Activated T-helper 2 cell treated with anti-CD3 and anti-CD28 coated beads, Interferon-gamma antibody, Interleukin-2, Interleukin-4, amounts not matched to agents 10 μg/mL and 5 μg/mL and 100 μg/mL, durations not matched to agents 14 hours and 24 hours and 36 hours (primary cell): ENCODE measurements at places on chromosomes 1 and 21.

GRCh38 chr21:39776589-39776988, 31.6 kb downstream of the IGSF5 start:
- H3K4me1 ChIP-seq, result no peaks in the 10 kb centered on the region
- H3K27ac ChIP-seq, result no peak overlapping the region
- DNase-seq, result no peak
- no peaks in the 10 kb centered on the region for H3K27me3 ChIP-seq
- H3K36me3 ChIP-seq, result no peaks in the 10 kb centered on the region
- no peak overlapping the region for H3K4me3 ChIP-seq

- no peak overlapping the region for H3K4me3 ChIP-seq
- no peaks in the 10 kb centered on the region for H3K27me3 ChIP-seq
- H3K27ac ChIP-seq, result no peak overlapping the region
- DNase-seq, result no peak
- peaks cover 15% of the 10 kb centered on the region for H3K4me1 ChIP-seq
- H3K36me3 ChIP-seq, result peaks cover 71% of the 10 kb centered on the region
Measured at GRCh38 chr1:224408294-224408590, 26.4 kb downstream of the WDR26 start.

DNA sequence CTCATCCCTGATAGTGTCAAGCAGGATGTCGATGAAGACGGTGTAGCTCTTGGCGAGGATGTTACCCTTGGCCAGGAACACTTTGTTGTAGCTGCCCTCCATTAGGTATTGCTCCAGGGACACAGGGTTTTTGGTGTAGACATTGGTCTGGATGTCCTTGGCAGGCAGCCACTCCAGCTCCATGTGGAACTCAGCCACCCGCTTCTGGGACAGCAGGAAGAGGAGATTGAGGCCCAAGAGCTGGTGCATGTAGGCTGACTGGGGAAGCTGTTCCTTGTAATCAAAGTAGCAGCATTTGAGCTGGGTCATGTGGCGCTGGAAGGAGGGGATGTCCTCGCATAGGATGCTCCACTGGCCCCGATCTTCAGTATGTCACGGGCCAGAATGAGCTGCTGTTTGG, 9.5 kb downstream of the IL6R start:
- H3K27me3 ChIP-seq, result no peaks in the 10 kb centered on the region
- DNase-seq, result no peak
- H3K36me3 ChIP-seq, result no peaks in the 10 kb centered on the region
- H3K27ac ChIP-seq, result no peak overlapping the region
- no peak overlapping the region for H3K4me3 ChIP-seq

DNA sequence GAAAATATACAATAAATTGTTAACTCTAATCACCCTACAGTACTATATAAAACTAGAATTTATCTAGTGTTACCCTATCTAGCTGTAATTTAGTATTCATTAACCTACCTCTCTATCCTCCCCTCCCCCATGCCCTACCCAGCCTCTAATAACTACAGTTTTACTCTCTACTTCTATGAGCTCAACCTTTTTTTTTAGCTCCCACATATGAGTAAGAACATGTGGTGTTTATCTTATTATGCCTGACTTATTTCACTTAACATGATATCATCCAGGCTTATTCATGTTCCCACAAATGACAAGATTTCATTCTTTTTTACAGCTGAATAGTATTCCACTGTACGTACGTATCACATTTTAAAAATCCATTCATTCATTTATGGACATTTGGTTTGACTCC, 46.0 kb upstream of the WARS2 start:
- H3K4me1 ChIP-seq, result no peaks in the 10 kb centered on the region
- DNase-seq, result no peak
- peaks cover 21% of the 10 kb centered on the region for H3K36me3 ChIP-seq
- no peak overlapping the region for H3K27ac ChIP-seq

DNA sequence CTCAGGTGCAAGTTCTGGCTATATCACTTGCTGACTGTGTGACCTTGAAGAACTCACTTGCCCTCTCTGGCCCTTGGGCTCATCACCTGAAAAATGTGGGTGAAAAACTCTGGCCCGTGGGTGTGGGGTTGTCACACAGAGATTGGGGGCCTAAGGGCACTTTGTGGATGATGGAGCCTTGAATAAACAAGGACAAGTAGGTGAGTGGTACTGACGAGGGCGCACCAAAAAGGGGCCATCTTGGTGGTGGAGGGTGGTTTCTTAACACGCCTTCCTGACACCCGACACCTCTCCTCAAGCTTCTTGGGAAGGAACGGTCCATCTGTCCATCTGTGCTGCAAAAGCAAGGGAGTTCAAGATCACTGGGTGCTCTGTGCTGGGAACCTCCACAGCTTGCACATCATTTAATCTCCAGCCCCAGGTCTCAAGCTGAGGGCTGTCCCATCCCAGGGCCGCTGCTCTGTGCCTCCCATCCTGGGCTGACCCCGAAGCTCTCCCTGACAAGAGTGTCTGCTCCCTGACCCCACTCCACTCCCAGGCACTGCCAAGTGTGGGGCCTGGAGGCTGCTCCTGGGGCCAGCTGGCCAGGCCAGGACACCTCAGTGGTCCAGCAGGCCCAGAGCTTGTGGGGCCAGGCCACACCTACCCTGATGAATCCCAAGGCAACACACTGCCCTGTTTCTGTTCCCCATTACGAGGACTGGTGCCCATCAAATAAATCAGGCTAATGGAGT, 97.3 kb downstream of the GLIS1 start:
- H3K4me3 ChIP-seq, result no peak overlapping the region
- H3K36me3 ChIP-seq, result no peaks in the 10 kb centered on the region
- H3K27me3 ChIP-seq, result peaks cover 2% of the 10 kb centered on the region
- H3K4me1 ChIP-seq, result no peaks in the 10 kb centered on the region
